ENCODE measurements at places on chromosomes 11 and 22.

DNA sequence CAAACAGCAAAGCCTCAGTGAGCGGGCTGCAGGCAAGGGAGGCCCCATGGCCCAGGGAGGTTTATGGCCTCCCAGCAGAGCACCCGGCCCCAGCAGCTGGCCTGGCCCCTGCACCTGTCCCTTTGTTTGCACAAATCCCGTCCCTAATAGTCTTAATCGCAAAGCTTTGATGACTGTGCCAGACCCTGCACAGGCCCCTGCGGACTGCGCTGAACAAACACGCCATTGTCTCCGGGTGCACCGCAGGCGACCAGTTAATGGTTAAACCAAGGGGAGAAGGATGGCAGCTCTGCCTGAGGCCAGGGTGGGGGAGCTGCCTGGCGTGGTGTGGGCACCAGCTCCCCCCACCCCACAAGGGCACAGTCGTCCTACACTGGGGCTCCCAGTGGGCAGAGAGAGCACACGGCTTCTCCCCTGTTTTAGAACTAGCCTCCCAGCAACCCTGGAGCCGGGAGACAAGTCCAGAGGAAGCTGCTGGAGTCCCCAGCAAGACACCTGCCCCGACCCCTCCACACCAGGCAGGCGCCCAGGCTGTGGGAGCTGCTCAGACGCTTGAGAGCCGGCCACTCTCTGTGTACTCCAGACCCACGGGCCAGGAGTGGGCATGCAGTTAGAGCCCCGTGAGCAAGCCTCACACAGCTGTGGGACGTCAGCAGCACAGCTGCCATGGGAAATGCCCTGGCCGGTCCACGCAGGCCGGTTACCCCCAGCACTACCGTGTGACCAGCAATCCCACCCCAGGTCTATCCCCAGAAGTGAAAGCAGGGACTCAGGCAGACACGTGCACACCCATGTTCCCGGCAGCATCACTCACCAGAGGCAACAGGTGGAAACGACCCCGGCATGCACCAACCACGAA lies 39.7 kb upstream of the TH start:
- no peaks in the 10 kb centered on the region for H3K27me3 ChIP-seq
- no peaks in the 10 kb centered on the region for H3K4me1 ChIP-seq
- no peaks in the 10 kb centered on the region for H3K36me3 ChIP-seq
- DNase-seq: no peak

DNA sequence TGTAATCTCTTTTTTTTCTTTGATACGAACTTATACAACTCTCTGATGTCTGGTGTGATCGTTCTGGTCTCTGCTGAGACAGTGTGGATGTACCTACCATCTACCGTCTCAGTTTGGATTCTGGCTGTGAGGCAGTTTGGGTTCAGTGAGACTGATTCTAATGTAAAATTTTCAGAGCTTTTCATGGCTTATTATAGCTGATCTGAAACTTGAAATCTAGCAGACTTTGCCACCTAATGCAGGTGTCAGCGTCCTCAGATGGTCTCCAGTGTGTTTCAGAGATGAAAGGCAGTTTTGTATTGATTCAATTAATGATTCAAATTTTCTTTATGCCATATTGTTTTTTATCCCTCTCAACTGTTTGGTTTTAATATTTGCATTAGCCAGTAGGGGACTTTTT lies 35.9 kb downstream of the PPFIBP2 start:
- no peak for DNase-seq
- no peaks in the 10 kb centered on the region for H3K27me3 ChIP-seq
- H3K27ac ChIP-seq: no peak overlapping the region
- peaks cover 2% of the 10 kb centered on the region for H3K4me1 ChIP-seq

GRCh38 chr11:130088217-130088616 lies 18.5 kb downstream of the APLP2 start:
- no peaks in the 10 kb centered on the region for H3K27me3 ChIP-seq
- no peaks in the 10 kb centered on the region for H3K36me3 ChIP-seq
- H3K4me1 ChIP-seq: peaks cover 6% of the 10 kb centered on the region
- no peak overlapping the region for H3K4me3 ChIP-seq
- no peak for DNase-seq

DNA sequence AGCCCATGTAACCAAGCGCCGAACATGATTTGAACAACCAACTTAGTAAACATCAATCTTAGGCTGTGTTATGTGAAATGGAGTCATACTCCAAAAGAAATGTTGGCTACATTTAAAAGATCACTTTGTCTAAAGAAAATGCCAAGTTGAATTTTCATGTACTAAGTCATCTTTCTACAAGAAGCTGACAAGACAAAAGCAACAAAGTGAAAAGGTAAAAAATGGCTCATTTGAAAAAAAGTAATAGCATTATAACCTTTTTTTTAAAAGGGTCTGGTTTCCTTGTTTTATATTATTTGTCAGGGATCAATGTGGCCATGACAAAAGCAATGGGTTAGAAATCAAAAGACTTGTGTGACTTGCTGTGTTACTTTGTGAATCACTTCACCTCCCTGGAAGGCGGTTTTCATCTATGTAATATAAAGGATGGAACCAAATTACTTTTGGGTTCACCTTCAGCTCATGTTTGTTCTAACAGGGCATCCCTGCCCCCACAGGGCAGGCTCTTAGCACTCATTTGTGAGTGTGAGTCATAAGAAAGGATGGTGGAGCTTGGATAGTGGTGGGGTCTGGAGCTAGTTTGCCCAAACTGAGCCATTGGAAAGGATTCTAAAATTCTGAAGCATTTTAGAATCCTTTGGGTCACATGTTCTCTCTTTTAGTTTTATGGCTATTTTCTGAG lies 131.9 kb upstream of the MTMR2 start:
- H3K36me3 ChIP-seq: no peaks in the 10 kb centered on the region
- H3K27ac ChIP-seq: peak overlapping the region; percentile 24
- H3K4me3 ChIP-seq: no peak overlapping the region
- H3K4me1 ChIP-seq: peaks cover 6% of the 10 kb centered on the region
- peak; percentile 92 for DNase-seq
